ENCODE measurements at places on chromosomes 16 and 17.
A peak's percentile ranks its signal among the peaks of the same experiment; 100 is the strongest.

GRCh38 chr17:80476877-80477646 is 655 bp upstream of the NPTX1 start:
- DNase-seq: no peak

- no peak for DNase-seq
Measured at GRCh38 chr16:54175169-54175551, 111.4 kb downstream of the IRX3 start.

DNA sequence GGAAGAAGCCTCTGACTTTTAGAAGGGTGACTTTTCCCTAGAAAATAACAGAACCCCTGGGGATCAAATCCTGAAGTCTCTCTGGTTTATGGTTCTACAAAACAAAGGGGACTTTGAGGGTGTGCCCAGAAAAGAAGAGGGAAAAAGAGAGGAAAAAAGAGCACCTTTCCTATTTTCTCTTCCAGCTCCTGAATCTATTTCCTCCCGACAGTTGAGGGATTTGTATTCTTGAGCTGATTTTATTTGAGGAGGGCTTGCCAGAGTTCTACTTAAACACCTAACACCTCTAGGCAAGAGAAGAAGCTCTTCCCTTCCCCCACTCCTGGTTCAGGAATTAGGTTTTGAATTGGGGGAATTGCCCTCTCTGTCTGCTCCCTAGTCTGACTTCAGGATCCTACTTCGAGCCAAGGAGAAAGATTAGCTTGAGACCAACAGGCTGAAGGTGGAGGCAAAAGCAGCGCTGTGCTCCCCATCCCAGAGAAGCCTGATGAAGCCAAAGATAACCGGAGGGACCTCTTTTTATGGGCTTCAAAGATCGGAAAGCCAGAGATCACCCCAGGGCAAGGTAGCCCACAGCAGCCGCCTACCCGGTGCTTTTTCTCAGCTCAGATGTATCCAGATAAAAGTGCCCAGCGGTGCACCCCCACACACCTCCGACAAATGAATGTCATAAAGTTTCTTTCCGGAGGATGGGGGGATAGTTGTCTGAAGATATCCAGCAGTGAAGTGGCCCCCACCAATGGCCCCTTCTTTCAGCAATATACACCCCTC is 796 bp downstream of the HOXB3 start:
- DNase-seq: no peak

DNA sequence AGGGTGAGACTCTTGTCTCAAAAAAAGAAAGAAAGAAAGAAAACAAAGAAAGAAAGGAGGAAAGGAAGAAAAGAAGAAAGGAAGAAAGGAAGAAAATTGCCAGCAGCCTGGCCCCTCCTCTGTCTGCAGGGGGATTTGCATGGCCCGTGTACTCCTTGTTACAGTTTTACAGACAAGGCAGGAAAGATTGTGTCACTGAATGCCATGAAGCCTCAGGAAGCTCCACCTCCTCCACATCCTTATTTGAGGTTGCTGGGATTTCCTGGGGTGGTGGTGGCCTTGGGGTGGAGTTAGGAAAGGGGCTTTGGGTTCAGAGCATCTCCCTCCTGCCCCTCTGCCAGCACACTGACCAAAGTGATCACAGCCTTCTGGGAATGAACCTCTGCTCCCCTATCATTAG is 23.6 kb downstream of the CFAP20 start:
- no peak for DNase-seq

GRCh38 chr17:21298056-21298982 is 13.8 kb downstream of the MAP2K3 start:
- no peak for DNase-seq

GRCh38 chr16:22364241-22364640 is 10.2 kb downstream of the CDR2 start:
- DNase-seq: no peak

GRCh38 chr16:78982096-78982744 is 618.3 kb downstream of the MAF start:
- DNase-seq: no peak

DNA sequence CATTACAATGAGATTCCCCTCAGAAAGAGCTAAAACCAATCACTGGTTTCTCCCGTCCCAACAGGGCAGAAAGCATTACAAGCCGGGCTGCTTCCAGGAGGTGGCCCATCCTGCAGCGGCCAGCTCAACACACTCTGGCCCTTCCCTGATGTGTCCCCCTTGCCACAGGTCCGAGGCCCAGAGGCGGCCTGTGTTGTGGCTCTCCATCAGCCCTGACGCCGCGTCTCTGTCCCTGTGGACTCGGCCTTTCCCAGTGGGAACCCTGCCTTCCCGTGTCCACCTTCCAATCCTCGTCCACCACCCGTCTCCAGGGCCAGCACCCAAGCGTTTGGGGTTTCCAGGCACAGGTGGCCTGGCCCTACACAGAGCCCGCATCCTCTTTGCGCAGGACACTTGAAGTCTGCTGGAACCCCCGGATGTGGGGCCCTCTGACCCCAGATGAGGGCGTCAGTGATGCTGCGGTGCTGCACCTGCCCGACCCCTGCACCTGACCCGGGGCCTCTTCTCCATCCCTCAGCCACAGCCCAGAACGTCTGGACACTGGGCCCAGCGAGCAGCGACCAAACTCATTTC is 21.1 kb downstream of the RAB40B start:
- DNase-seq: no peak

GRCh38 chr16:1637526-1637925 is 25.4 kb downstream of the CRAMP1 start:
- no peak for DNase-seq

DNA sequence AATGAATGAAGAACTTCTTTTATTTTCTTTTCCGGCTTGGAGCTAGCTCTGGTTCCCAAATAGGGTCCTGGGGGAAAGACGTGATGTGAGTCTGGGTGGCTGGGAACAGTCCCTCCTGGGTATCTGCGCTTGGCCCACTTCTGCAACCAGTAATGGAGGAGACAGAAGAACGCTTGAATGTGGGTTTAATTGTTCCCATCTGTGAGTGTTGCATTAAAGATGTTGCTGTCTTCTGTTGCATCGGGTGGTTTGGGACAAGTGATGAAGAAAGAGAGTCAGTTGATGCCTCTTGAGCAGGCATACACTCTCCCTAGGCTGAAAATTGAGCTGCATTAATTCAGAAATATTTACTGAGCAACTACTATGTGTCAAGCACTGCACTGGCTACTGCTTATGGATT is 511.1 kb downstream of the CDH13 start:
- DNase-seq: no peak

GRCh38 chr17:72982680-72983079 is 109.8 kb downstream of the SLC39A11 start:
- DNase-seq: no peak

- DNase-seq: no peak
Measured at GRCh38 chr16:12010388-12011251, 34.1 kb downstream of the SNX29 start.

GRCh38 chr16:9791556-9791955 is 390.7 kb downstream of the GRIN2A start:
- no peak for DNase-seq

- no peak for DNase-seq
Measured at GRCh38 chr16:51321251-51321650, 170.2 kb upstream of the SALL1 start.

GRCh38 chr17:39151943-39152818 is 744 bp upstream of the PLXDC1 start:
- DNase-seq: no peak

DNA sequence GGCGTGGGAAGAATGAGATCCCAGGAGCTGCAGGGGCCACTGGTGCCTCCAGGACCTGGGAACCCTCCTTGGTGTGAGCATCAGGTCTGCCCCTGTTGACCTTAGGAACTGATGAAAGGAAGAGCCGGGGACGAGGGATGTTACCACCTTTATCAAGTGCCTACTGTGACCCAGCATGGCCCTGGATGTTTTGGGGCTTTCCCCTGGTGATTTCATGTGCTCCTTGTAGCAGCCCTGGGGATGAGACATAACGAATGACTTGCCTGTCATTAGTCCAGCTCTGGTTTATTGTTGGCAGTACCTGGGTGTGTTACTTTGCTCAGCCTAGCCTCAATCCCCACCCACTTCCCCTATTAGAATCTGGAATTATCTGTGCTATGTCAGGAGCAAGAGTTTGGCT is 39.9 kb downstream of the WSCD1 start:
- peak; percentile 47 for DNase-seq

- DNase-seq: no peak
Measured at GRCh38 chr16:81551821-81552304, 107.3 kb downstream of the CMIP start.

GRCh38 chr16:56640076-56640475 is 1.6 kb downstream of the MT1A start:
- no peak for DNase-seq

- no peak for DNase-seq
Measured at GRCh38 chr17:74153821-74154430, 49.6 kb upstream of the RPL38 start.

GRCh38 chr17:27845264-27846041 is 45.1 kb upstream of the NOS2 start:
- no peak for DNase-seq

DNA sequence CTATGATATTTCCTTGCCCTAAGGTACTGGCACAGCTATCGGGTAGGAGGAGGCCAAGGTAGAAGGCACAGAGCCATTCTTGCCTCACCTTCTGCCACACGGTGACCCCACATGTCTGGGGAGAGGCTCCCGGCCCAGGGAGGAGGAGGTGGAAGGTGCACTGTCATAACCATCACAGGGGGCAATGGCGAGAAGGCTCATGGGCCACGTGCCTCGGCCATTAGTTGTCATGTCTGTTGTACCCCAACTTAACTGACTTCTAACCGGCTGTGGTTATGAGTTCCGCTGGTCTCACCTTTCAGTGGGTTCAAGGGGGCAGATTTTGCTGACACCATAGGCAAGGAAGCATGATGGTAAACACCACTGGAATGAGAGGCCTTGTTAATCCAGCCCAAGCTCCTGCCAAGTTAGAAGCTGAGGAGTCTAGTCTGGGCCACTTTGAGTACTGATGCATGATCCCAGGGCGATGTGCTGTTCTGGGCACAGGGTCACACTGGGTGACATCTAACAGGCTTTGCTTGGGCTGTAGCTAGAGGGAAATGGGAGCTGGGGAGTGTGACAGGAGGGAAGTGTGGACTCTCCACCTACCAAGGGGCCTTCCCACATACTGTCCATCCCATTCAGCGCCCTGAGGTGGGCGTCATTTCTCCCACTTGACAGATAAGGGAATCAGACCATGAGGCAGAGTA is 39.6 kb downstream of the HLF start:
- no peak for DNase-seq

GRCh38 chr16:50207652-50208051 is 54.5 kb downstream of the TENT4B start:
- DNase-seq: no peak

GRCh38 chr17:56159826-56160380 is 6.6 kb downstream of the ANKFN1 start:
- DNase-seq: no peak

DNA sequence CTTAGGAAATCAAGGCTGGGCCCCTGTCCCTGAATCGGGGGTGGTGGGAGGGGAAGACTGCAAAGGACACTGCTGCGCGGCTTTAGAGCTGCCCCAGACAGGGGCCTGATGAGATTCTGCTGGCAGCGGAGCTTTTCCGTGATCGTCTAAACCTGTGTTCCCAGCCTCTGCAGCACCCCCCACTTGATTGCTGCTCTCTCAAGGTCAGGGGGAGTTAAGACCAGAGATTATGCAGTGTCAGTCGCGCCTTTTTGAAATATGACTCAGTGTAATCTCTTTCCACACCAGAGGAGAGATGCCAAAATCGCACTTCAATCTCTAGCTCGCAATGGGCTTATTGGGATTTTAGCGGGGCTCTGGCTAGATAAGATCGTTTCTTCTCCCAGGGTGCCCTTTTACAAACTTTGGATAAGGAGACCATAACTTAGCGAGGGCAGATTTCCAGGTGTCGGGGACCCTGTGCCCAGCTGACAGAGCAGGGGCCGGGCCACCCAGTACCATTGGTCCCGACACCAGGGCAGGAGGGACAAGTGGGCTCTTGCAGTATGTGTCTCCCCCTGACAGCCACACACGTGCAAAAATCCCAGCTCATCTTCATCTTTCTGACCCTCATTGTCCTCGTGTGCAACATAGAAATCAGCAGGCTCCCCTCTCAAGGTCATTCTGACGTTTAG is 87.0 kb downstream of the IRX3 start:
- DNase-seq: no peak

GRCh38 chr17:510226-510917 is 157.8 kb upstream of the RPH3AL start:
- DNase-seq: no peak

GRCh38 chr16:4477966-4478365 is 1.8 kb downstream of the HMOX2 start:
- DNase-seq: no peak

Data from GM12865 (cell line).